ENCODE measurements at places on chromosomes 12 and 14.

DNA sequence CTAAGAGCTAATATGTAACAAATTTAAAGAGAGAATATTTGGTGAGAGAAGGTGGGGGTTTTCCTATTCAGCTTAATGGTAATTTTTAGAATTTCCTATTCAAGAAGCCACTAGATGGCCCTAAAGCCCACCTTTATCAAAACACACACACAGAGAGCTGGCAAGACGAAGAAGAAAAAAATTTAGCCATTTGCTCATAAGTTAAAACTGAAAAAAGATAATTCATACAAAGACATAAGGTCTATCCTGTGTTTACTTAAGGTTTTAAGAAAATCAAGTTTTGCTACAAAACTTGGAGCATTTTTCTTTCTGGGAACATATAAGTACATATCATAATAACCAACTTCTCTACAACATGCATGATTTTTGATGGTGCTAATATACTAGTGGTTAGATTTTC is 46.8 kb upstream of the PCED1B start:
- DNase-seq = peak; percentile 20

GRCh38 chr12:44063671-44064070 is 227.8 kb downstream of the TMEM117 start:
- no peak for DNase-seq

DNA sequence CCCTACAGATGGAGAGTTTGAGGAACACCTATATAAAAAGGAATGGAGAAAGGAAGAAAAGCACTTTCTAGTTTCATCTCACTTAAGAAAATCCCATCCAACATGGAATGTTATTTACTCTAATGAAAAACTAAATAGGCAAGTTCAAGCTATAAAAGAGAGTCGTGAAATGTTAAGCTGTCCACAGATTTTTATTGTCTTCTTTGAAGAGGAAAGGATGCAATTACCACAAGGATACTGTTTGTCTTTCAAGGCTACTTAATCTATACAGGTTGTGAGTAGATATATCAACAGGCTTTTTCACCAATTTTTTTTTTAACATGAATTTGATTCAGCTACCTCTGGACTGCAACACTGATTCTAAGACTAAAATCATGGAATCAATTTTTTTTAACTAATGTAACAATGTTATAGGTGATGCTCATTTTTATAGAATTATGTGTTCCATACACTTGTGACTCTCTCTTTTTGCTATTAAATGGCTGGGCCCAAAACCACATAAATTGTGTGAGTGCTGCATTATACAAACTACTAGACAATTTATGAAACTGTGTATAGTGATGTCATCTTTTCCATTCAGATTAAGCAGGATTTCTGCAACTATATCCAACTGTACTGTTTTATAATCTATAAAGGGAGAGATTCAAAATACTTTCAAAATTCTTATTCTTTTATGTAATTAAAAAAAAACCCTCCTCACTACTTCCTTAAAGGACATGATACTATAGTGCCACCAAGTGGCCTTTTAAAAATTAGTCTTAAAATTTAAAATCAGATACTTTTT is 26.8 kb upstream of the BMAL2 start:
- no peak for DNase-seq

GRCh38 chr14:79668951-79669350 is 542.4 kb downstream of the DIO2 start:
- no peak for DNase-seq

- DNase-seq = peak; percentile 34
Observed at GRCh38 chr14:46490238-46490685, 161.3 kb downstream of the RPL10L start.

- DNase-seq = no peak
Observed at GRCh38 chr12:106107566-106107965, 31.2 kb downstream of the NUAK1 start.

- DNase-seq = peak; percentile 14
Observed at GRCh38 chr12:129657179-129657578, 246.6 kb downstream of the TMEM132D start.

DNA sequence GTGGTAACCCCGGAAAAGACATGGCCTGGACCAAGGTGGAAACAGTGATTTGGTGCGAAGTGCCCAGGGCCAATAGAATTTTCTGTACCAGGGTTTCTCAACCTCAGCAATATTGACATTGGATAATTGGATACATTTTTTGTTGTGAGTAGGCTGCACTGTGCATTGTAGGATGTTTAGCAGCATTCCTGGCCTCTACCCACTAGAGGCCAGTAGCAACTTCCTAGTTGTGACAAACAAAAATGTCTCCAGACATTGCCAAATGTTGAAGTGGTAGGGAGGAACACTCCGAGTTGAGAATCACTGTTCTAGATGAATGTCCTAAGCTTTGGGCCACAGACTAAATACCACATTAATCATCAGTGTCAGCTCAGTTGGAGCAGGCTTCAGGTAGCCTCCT is 6.2 kb upstream of the CGRRF1 start:
- DNase-seq = no peak

GRCh38 chr12:85530456-85530855 is 250.4 kb downstream of the ALX1 start:
- DNase-seq = no peak

GRCh38 chr12:98374007-98374406 is 141.4 kb upstream of the TMPO start:
- DNase-seq = no peak

GRCh38 chr14:95098984-95099599 is 58.2 kb downstream of the DICER1 start:
- peak; percentile 53 for DNase-seq

DNA sequence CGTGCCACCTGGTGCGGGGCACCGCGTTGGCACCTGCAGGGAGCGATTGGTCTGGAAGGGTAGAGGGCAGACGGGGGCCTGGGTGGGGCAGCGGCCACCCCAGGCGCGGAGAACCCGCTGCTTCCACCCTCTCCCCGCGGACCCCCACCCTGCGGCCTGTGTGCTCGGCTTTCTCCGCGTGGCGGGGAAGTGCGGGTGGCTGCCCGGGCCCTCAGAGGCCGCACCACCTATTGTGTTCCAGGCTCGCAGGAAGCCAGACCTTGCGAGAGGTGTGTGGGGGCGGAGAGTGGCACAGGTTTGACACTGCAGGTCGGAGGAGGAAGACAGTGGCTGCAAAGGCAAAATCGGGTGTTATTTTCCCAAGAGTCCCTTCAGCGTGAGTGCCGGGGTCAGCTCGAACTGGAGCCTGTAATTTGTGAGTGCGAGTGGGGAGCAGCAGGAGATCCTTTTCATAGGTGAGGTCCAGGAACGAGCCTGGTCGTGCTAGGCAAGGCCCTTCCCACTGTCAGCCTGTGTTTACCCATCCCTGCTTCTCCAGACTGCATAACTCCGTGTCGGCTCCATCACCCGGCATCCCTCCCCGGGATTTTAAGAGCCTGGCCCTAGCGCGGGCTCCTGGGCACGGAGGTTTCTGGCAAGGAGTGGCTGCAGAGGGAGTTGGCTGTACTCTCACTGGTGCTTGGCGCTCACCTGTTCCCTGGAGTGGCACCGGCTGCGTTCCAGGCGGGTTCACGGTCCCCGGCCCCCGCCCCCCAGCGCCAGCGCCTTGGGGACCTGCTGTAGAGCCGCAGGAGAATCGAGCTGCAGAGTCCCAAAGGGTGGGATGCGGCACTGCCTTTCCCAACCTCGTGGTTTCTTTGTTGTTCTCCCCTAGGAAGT is 935 bp downstream of the TBC1D30 start:
- peak; percentile 26 for DNase-seq

- no peak for DNase-seq
Observed at GRCh38 chr12:93793983-93794382, 116.8 kb downstream of the CRADD start.

Data from iPS-NIHi11 (cell line).